ENCODE measurements at places on chromosomes 3 and 15.

- no peak for DNase-seq
These were observed 54.5 kb downstream of the ZMAT3 start for GRCh38 chr3:179016979-179017670.

DNA sequence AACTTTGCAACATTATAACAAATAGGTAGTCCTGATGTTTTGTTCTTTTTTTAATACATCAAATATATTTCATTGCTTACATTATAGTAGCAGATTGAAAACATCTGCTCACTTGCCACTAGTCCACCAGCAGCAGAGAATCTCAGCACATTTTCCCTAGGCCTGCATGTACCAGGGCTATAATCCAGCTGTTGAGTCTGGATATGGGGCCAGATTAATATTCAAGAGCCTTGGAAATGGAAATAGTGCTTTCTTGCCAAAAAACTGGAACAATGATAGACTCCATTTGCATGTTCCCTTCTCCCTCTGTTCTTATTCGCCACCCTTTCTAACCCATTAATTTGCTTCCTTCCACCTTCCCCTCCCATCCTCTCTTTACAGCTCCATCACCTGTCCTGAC is 288.0 kb downstream of the EPHA3 start:
- no peak for DNase-seq

GRCh38 chr3:41352510-41352909 is 153.2 kb downstream of the CTNNB1 start:
- no peak for DNase-seq

DNA sequence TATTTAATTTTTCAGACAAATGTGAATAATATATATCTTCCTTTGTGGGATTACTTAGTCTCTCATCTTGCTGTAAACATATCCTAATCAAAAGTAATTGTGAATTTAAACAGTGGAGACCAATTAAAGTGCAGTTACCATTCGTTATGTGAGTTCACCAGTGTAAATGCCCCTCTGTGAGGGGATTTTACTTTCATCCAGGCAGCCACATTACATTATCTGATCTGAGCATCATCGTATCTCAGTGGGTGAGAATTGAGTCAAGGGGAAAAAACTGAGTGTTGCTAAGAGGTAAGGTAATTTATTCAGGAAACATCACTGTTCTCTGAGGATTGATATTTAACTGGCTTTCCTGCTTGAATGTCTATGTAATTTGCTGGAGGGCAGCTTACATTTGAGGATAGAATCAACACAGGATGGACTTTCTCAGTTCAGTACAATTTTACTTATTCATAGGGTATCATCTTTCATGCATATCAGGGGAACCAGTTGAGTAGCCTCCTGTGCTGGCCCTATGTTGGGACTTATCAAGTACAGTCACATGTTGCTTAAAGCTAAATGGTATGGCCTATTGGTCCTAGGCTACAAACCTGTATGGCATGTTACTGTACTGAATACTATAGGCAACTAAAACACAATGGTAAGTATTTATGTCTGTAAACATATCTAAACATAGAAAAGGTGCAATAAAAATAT is 219.7 kb downstream of the CD47 start:
- DNase-seq, result no peak

GRCh38 chr3:188749830-188750229 is 421.9 kb upstream of the TPRG1 start:
- DNase-seq, result no peak

GRCh38 chr3:50430191-50430590 is 70.9 kb upstream of the TMEM115 start:
- DNase-seq, result no peak

- no peak for DNase-seq
These were observed 47.0 kb downstream of the EXD1 start for GRCh38 chr15:41183581-41183980.

Measured in H9 (cell line).